ENCODE measurements at places on chromosomes 5 and 9.

- no peak for DNase-seq
Measured at GRCh38 chr5:91319667-91320066, 63.5 kb downstream of the ARRDC3 start.

- DNase-seq: no peak
Measured at GRCh38 chr5:32771037-32771436, 59.9 kb downstream of the NPR3 start.

DNA sequence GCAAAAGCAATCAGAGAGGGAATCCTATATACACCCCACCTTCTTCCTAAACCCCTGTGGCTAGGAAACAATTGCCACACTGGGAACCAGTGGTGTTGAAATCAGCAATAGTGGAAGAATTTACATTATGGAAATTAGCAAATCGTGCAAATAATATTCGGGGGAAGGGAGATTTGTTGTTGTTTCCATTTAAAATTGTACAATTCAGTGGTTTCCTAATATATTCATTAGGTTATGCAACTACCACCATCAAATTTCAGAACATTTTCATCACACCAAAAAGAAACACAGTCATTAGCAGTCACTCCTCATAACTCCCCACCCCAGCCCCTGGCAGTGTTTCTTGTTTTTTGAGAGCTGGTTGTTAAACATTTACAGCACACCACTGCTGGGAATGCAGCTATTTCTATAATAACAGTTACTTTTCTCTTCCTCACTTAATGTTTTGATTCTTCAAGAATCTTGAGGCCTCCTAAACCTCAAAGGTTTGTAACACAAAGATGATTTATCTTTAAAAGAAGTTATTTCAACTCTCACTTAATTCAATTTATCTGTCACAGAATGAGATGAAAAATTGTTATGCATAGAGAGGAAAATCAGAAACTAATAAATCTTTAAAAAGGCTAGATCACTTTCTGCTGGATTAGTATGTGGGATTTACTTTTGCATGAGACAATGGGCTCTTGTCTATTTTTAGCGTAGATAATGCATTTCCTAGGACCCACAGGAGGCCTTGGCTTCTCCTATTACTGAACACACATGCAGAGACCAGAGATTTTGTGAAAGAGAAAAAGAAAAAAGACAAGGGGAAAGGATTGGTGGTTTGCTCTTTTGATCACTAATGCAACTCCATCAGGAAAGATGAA lies 91.8 kb upstream of the DAPK1 start:
- no peak for DNase-seq

- no peak for DNase-seq
Measured at GRCh38 chr9:103928442-103928841, 165.7 kb upstream of the SMC2 start.

GRCh38 chr5:54713923-54714581 lies 196.5 kb downstream of the SNX18 start:
- DNase-seq: peak; percentile 80

DNA sequence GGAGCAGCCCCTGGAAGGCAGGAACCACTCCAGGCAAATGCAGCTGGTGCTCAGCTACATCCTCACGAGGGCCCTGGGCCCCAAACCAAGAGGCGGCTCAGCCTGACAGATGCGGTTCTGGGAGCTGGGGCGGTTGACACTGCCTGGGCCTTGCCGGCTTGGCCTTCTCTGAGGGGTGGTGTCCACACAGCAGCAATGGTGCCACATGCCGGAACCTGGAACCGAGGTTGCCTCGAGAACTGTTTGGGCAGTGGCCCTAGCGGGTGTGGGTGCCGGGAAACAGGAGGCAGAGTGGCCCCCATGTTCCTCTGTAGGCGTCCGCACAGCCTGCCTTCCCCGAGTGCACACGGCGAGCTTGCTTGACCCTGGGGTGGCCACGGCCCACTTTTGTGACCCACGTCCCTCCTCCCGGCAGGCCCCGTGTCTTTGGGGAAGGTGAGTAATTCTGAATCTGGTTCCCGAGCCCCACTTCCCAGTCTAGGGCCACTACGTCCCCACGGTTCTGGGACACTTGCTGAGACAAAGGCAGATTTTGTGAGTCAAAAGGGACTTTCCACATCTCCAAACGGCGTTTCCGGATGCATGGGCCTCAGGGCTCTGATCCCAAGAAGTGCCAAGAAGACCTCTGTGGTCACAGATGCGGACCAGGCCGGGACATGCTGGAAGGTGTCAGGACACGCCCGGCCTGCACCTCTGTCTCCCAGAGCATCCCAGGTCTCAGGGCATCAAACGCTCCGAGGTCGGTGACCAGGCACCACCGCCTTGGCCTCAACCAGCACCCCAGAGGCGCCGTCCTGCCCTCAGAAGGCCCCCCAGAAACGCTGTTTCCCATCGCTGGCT lies 27.7 kb upstream of the SLC12A7 start:
- DNase-seq: no peak

DNA sequence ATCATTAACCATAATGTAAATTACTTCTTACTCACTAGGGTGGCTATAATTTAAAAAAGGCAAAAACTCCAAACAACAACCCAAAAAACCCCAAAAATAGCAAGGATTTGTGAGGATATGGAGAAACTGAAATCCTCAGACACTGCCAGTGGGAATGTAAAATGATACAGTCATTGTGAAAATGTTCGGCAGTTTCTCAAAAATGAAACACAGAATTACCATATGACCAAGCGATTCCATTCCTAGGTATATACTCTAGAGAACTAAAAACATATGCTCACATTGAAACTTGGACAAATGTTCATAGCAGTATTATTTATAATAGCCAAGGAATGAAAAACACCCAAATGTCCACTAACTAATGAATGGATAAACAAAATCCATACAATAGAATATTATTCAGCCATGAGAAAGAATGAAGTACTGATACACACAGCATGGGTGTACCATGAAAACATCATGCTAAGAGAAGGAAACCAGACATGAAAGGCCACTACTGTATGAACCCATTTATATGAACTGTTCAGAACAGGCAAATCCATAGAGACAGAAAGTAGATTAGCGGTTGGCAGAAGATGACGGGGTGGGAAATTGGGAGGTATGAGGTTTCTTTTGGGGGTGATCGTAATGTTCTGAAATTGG lies 119.1 kb downstream of the MAPKAP1 start:
- no peak for DNase-seq

DNA sequence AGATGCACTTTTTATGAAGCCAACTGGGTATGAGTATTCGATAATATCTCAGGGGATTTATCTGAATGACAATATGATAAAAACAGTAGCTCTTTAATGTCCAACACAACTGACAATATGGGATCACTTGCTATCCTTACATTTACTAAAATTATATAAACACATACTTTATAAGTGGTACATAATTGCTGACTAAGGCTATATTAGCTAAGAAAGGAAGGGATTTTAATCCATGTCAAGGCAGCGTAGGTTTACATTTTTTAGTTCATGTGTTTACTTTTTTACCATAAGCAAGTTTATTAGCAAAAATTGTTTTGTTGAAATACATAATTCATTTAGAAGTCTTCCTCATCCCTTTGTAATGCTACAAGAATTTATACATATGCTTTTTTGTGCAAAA lies 796.2 kb downstream of the TLE1 start:
- DNase-seq: no peak

DNA sequence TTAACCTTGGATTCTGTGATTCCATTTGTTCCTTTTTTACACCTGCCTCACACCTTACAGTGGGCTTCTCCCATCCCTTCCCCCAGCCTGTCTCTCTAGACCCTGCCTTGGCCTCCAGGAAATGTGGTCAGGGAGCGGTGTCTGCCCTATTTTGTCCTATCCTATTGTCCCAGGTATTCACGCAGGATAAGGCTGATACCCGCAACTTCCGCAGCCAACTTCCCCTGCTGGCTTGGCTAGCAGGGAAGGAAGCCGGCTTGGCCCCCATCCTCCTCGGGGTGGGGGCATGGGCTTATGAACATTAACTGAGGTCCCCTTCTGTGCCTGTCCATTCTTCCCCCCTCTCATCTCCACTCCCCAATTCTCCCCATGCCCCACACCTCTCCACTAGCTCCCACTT lies 3.5 kb downstream of the CSF1R start:
- DNase-seq: no peak

GRCh38 chr9:25678147-25678666 lies at the start of gene TUSC1:
TUSC1 (minus strand) TSS chr9:25678444; CDS start chr9:25678312, 132 bp downstream.
- peak; percentile 73 for DNase-seq

GRCh38 chr9:33914887-33915628 lies 98.1 kb downstream of the UBE2R2 start:
- DNase-seq: no peak

GRCh38 chr9:127805620-127806019 lies 2.9 kb downstream of the FPGS start:
- DNase-seq: peak; percentile 20

DNA sequence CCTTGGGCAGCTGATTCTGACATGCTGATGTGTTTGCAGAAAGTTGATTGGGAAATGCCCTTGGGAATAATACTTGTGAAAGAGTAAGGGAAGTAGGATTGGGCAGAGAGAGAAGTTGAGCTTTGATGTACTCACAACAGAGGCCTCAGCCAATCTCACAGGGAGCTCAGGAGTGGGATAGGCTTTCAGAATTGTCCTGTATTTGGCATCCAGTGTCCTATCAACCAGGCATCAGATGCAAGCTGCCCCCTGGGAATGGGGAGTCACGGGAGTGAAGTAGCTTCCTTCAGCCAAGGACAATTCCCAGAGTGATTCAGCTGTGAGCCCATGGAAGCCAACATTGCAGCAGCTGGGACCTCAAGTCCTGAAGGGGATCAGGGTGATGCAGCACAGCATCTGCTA lies 39.6 kb downstream of the DMAC1 start:
- peak; percentile 34 for DNase-seq

DNA sequence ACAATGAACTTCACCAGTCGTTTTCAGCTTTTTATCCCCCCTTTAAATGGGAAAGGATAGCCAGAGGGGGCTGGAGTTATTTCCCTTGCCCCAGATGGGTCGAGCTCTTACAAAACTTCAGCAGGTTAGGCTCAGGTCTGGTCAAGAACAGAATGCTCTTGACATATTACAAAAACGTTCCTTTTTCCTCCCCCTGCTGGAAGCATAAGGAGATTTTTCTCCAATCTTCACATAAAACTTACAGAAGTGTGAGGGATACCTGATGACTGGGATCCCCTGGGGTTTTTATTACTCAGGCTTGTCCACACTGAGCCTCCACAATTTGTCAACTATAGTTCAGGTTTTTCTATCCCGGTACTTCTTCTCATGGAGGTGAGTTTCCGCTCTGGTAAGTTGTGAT lies 60.8 kb downstream of the CSF2 start:
- peak; percentile 17 for DNase-seq

DNA sequence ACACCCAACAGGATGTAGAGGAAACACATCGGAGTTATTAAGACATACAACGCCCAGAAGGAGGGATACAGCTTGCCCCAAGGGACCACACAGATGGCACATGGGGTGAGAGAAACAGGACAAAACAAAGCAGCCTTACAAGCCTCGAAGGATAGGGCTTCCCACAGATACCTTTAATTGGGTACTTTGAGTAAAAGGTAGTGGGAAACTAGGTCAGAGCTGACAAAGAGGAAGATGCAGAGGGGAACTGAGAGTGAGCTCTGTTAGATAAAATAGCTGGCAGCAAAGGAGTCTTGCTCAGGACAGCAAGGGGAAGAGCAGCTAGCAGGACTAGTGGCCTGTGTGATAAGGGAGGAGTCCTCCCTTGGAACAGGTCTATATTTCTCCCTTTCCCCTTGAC lies 48.2 kb downstream of the OTP start:
- no peak for DNase-seq

GRCh38 chr5:142971303-142972013 lies 201.3 kb downstream of the ARHGAP26 start:
- no peak for DNase-seq

- DNase-seq: no peak
Measured at GRCh38 chr5:62794456-62794855, 215.8 kb downstream of the LRRC70 start.

DNA sequence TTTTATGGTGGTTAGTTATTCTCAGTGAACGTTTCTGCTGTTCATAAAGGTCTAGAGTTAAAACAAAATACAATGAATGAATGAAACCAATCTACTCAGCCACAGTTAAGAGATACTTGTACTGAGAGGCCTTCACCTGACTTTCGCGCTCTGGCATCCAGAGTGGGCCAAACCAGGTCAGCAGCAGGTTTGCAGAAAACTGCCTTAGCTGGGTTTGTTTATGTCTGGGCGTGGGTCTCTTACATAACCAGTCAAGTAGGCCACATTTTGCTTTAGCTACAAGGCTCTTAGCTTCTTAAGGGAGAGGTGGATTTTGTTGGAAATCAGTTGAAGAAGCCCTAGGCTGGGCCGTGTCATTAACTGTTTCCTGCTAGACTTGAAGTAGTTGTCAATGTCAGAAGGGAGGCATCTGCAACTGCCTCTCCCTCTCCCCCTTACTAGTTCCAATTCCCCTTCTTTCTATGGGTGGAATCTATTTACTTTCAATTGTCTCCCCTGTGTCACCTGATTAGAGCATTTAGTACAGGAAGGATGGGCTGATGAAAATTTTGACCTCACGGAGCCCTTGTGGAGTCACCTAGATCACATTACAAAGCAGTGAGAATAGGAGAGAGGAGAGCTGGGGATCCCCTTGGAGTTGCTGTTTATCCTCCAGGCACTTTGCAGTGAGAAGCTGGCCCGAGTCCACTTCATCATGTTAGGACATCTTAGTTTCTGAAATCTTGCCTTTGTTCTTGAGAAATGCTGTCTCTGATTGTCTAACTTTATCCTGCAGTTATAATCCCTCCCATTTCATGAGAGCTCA lies 200.5 kb downstream of the ARHGEF28 start:
- DNase-seq: peak; percentile 64

GRCh38 chr9:14080959-14081542 lies 232.9 kb downstream of the NFIB start:
- DNase-seq: peak; percentile 21

- peak; percentile 24 for DNase-seq
Measured at GRCh38 chr9:2132484-2133082, 117.4 kb downstream of the SMARCA2 start.

DNA sequence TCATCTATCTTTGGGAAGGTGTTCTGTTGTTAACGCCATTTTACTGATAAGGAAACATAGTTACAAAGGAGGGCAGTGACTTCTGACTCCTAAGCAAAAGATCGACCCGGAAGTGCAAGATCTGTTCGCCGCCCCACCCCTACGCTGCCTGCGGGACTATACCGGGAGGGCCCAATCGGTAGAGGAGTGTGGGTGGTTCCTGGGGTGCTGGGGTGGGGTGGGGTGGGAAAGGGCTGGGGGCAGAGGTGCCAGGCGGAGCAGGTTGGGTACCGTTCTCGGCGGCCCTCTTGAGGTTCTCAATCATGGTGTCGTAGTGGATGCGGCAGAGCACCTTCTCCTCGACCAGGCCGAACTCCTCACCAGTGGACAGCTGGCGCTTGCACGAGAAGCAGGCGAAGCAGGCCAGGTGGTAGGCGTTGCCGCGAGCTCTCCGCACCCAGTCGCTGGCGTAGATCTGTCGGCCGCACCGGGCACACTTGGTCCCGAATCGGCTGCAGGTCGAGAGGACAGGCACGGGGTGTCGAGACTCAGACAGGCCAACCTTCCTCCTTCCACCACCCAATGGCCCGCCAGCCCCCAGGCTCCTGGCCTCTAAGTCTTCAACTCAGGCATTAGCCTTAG lies 11.8 kb downstream of the LHX6 start:
- DNase-seq: no peak

GRCh38 chr9:131675437-131676022 lies 64.3 kb downstream of the RAPGEF1 start:
- DNase-seq: no peak

GRCh38 chr9:74336161-74336560 lies 161.0 kb upstream of the RORB start:
- peak; percentile 57 for DNase-seq
